Astrocyte of the spinal cord (primary cell): ENCODE measurements at places on chromosomes 13 and 19.

DNA sequence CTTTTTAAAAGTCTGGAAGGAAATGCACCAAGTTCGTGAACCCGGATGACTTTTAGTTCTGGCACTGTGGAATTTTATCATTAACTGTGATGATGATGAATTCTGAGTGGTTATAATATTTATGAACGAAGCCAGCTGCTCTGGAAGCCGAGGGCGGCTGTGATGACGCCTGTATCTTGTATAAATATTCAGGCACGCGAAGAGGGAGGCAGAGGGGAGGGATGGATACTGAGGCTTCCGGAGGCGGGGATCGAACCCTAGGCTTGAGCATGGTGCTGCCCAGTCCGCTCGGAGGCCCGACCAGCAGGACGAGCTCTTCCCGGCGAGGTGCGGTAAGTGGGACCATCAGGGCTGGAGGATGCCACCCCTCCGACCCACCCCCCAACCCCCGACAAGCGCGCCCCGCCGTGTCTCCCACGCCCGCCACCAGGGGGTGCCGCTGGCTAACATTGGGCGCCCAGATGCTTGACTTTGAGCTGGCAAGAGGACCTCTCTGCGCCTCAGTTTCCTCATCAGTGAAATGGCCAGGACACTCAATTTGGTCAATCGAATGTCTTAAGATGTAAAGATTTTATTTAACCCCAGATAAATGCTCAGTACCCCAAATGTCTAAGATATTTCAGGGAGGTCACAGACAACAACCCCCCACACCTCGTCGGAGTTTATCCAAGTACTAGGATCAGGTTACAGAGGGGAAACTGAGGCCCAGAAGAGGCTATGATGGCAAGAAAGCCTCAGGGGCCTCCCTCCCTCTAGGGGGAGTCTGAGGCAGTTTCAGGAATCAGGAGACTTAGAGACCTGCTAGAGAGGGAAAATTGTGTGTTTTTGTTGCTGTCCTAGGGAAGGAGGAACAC is 4.5 kb upstream of the RAB3A start:
- DNase-seq: no peak

- DNase-seq: no peak
Observed at GRCh38 chr13:27988520-27988919, at the start of gene URAD. TSS of gene URAD (minus strand) at chr13:27988693. CDS start at chr13:27988637, 56 bp downstream.

DNA sequence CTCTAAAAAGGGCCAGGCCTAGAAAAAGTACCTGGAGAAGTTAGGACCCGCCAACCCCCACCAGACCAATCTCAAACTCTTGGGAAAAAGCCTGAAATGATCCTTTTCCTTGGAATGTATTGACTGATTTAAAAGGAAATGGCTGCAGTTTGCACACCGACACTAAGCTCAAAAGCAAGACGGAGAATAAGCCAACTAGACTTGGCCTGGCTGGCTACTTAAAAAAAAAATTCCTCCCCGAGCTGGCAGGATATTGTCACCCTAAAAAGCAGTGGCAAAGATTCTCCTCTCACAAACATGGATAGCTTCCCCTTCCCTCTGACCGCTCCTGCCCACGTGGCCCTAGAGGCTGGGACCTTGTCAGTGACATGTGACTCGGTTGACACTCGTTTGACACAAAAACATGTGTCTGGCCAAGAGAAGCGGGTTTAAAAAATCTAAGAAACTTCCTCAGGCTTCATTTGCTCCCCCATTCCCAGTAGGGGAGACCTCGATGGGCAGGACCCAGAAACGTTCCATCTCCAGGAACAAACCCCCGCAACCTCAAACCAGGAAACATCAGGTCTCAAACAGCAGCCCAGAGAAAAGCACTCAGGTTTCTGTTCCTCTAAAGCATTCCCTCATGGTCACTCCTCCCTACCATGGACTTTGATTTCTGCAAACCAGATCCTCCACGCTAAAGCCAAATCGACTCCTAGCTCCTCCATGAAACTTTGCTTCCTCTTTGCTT is 1.3 kb downstream of the RFX1 start:
- DNase-seq: no peak

- peak; percentile 5 for DNase-seq
Observed at GRCh38 chr13:28640861-28641599, 17.9 kb upstream of the POMP start.

- DNase-seq: peak; percentile 53
Observed at GRCh38 chr13:31556376-31556775, 182.9 kb upstream of the RXFP2 start.

DNA sequence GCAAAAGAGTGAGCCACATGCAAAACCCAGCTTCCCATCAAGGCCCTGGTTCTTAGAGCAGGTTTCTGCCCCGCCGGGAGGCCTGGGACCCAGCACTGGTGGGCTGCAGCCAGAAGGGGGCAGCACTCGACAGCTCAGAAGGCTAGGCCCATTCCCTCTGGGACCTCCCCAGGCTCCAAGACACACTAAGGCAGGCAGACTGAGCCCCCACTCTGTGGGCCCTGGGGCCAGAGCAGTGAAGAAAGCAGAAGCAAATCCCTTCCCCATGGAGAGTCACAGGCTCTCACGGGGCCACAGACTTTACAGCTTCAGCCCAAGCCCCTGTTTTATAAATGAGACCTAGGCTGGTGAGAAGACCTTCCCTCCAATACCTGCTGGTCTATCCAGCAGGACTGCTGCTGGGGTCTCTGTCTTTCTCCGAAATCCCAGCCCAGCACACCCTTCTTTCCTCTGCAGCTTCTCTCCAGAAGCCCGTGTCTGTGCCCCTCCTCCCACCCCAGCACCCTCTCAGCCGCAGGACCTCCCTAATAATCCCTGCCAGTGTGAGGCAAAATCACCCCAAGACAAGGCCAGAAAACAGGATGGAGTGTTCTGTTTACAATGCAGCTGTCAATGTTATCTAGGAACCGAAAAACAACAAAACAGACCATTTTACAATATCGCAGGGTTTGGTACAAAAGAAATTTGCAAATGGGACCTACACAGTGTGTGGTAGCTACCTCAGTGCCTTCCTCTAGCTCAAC is 109.3 kb downstream of the ABCC4 start:
- DNase-seq: peak; percentile 82

GRCh38 chr13:43473437-43473836 is 313.3 kb downstream of the ENOX1 start:
- DNase-seq: no peak

- DNase-seq: peak; percentile 50
Observed at GRCh38 chr19:45186509-45187334, 8.1 kb downstream of the BLOC1S3 start.
